Hepatocyte (in vitro differentiated cells): ENCODE measurements at places on chromosomes 1 and 21.
A peak's percentile ranks its signal among the peaks of the same experiment; 100 is the strongest.

DNA sequence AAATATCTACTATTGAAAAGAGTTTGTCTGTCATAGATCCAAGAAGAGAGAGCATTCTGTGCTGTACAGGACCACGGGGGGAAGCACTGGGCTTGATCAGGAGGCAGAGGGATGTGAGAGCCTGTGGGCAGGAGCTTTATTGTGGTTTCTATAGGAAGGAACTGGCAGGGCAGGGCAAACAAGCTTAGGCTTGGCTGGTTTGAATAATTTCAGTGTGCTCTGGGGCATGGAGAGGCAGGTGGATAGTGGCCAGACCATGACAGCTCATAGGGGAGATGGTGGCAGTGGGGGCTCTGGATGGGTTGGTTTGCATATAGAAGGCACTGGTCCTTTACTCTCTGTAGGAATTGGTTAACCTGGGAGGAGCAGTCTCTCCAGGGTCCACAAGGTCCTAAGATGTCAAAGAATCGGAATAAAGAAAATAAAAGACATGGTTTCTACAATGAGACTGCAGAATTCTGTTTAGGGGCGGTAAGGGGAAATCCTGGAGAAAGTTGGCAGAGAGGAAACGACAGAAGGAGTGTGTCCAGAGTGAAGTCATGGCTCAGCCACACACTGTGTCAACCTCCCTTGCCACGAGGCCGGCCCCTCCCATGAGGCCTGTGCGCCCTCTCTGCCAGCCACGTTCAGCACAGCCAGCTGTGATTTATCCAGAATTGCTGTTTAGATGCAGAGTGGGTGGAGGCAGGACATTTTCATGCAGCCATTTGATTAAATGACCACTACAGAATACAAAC is 81.7 kb upstream of the PGBD5 start:
- DNase-seq, result no peak

GRCh38 chr1:3593745-3594144 is 17.6 kb downstream of the MEGF6 start:
- no peak for DNase-seq

- DNase-seq, result no peak
Measured at GRCh38 chr1:72435025-72435424, 152.7 kb upstream of the NEGR1 start.

DNA sequence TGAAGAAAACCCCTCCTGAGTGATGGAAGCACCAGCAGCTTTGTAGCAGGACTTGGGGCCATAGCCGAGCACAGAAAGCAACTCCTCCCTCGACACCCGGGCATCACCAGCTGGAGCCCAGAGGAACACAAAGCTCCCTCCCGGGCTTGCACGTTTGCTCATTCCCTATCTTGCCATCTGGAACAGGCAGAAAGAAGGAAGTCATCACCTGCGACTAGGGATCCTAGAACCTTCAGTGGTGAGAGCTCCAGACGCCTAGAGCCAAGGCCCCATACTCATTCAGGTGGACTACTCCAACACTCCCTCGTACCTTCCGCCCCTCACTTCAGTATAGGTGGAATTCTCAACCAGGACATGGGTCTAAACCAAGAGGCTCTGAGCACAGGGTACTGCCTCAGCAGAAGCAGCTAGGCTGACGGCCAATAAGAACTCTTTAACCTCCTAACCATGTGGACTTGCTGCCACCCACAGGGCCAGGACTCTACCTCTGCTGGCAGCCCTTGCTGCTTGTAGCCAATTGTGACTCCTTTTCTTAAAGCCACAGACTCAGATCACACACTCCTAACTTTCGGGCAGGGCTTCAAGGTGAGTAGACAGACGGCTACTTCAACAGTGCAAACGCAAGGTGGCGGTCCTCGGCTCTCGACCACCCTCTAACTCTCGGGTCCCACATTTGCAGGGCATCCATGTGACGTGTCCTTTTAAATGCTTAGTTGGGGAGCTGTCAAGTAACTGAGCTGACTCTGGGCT is 65.4 kb downstream of the NPHP4 start:
- no peak for DNase-seq

- no peak for DNase-seq
Measured at GRCh38 chr1:236235116-236235515, 46.6 kb downstream of the ERO1B start.

DNA sequence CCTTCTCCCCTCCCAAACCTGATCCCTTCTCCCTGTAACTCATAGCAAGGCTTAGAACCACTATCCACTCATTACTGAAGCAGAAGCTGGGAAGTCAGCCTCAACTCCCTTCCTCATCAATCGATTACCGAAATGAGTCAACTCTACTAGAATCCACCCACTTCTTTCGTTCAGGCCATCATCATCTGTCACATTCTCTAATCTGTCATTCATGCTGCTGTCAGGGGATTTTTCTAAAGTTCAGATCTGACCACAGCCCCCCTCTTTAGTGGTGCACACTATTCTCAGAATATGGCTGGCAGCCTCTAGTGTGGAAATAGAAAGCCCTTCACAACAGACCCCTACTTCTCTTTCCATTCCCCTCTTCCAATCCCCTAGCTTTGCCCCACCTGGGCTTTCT is 5.1 kb downstream of the NT5C1A start:
- no peak for DNase-seq

DNA sequence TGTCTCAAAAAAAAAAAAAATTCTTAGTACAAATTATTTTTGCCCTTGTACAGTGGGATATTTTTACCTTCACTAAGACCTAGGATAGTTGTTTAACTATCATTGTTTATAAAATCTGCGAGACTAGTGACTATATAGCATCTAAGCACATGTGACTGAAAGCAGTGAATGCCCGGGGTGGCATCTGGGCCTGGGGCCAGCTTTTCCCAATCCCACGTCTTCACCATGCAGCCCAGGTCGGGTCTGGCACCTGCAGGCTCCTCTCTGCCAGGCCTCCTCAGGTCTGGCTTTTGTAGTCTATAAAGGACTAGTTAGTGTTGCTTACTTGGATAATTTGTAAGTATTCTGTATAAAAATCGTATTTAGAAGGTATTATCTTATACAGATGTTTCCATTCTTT is 40.8 kb downstream of the CBS start:
- DNase-seq, result no peak

DNA sequence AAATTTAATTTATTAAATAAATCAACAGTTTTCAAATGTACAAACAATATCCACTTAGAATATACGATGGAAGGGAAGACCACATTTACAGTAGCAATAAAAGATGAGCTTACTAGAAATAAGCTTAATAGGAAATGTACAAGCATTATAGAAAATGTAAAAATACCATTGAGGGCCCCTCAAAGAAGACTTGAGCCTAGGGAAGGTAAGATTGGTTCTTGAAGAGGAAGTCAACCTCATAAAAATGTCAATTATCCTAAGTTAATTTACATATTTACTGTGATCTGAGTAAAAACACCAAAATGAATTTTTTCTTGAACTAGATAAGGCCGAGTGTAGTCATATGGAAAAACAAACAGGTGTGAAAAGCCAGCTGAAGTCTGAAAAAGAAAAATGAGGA is 39.7 kb upstream of the TRIM67 start:
- DNase-seq, result no peak

- no peak for DNase-seq
Measured at GRCh38 chr1:205214756-205215155, 3.3 kb upstream of the DSTYK start.

- no peak for DNase-seq
Measured at GRCh38 chr1:58861506-58861905, 77.7 kb upstream of the JUN start.

- DNase-seq, result peak; percentile 77
Measured at GRCh38 chr21:42513151-42513984, at the start of gene SLC37A1. Gene SLC37A1, plus strand, starts transcription at chr21:42513852. Its CDS starts 4,603 bp downstream, at chr21:42518455.

DNA sequence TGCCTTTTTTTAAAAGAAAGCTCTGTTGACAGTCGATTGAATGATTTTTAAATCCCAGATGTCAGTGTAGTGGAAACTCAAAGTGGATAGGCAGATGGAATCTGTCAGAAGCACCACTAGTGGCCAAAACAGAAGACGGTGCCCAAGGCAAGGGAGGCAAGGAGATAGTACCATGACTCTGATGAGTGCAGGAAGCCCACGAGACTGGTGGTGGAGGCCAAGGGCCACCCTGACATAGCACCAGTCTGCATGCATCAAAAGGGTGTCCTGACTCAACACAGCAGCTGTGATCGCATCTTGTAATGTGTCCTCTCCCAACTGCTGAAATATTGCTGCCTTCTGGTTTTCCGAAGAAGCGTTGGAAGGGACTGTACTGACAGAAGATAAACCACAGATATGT is 124.1 kb upstream of the PAPPA2 start:
- no peak for DNase-seq

GRCh38 chr1:19212167-19212566 is 2.1 kb upstream of the UBR4 start:
- DNase-seq, result no peak

DNA sequence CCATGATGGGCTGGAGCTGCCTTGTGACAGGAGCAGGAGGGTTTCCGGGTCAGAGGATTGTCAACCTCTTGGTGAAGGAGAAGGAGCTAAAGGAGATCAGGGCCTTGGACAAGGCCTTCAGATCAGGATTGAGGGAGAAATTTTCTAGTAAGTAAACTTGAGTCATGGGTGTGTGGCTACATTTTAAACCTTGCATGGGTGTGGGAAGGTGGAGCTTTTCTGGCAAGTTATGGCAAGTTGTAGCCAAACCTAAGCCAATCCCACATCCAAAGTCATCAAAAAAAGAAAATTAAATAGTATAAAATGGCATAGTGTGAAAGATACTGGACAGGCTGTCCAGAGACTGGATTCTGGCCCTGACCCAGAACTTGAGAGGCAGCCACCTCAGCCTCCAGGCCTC is 39.8 kb upstream of the HSD3B1 start:
- no peak for DNase-seq

- DNase-seq, result no peak
Measured at GRCh38 chr1:87791931-87792740, 463.5 kb downstream of the LMO4 start.

GRCh38 chr21:31902438-31902837 is 29.6 kb downstream of the HUNK start:
- no peak for DNase-seq

GRCh38 chr1:235907897-235908240 is 41.2 kb upstream of the LYST start:
- no peak for DNase-seq

- no peak for DNase-seq
Measured at GRCh38 chr21:43847301-43847700, 17.7 kb upstream of the AGPAT3 start.

GRCh38 chr1:231636157-231636556 is 9.6 kb downstream of the DISC1 start:
- peak; percentile 28 for DNase-seq

GRCh38 chr1:21291184-21291583 is 921 bp upstream of the ECE1 start:
- no peak for DNase-seq

DNA sequence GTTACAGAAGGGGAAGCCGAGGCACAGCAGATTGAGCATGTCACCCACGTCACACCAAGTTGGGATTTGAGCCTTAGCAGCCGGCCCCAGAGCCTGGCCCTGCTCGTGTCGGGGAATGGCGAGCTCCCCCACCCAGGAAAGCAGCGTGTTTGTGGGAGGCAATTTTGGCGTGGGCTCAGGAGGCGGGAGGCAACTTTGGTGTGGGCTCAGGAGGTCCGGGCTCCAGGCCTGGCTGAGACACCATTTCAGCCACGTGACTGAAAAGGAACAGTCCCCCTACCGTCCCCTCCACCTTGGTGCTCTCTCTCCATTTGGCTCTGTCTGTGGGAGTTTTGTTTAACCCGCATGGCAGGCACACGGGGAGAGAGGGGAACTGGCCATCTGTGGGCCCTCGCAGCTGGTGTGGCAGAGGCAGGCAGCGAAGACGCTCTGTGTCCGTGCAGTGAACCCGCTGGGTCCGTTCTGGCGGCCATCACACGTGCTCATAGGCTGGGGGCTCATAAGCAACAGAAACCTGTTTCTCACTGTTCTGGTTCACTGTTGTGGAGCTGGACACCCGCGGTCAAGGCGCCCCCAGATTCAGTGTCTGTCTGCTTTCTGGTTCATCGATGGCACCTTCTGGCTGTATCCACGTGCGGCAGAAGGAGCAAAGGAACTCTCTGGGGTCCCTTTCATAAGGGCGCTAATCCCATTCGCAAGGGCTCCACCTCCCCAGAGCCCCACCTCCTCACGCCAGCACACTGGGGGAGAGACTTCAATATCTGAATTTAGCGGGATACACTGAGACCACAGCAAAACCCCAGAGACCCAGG is 110.2 kb downstream of the CRYAA start:
- DNase-seq, result no peak

- DNase-seq, result no peak
Measured at GRCh38 chr1:171868217-171868803, 27.0 kb downstream of the DNM3 start.

GRCh38 chr21:44951186-44951915 is 11.5 kb downstream of the SLX9 start:
- no peak for DNase-seq

DNA sequence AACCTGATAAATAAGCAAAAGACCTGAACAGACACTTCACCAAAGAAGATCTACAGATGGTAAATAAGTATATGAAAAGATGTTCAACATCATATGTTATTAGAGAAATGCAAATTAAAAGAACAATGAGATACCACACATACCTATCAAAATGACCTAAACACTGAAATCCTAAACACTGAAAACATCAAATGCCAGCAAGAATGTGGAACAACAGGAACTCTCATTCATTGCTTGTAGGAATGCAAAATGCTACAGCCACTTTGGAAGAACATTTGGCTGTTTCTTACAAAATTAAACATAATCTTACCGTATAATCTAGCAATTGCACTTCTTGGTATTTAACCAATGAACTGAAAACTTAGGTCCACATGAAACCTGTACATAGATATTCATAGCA is 14.9 kb upstream of the PIGK start:
- no peak for DNase-seq

DNA sequence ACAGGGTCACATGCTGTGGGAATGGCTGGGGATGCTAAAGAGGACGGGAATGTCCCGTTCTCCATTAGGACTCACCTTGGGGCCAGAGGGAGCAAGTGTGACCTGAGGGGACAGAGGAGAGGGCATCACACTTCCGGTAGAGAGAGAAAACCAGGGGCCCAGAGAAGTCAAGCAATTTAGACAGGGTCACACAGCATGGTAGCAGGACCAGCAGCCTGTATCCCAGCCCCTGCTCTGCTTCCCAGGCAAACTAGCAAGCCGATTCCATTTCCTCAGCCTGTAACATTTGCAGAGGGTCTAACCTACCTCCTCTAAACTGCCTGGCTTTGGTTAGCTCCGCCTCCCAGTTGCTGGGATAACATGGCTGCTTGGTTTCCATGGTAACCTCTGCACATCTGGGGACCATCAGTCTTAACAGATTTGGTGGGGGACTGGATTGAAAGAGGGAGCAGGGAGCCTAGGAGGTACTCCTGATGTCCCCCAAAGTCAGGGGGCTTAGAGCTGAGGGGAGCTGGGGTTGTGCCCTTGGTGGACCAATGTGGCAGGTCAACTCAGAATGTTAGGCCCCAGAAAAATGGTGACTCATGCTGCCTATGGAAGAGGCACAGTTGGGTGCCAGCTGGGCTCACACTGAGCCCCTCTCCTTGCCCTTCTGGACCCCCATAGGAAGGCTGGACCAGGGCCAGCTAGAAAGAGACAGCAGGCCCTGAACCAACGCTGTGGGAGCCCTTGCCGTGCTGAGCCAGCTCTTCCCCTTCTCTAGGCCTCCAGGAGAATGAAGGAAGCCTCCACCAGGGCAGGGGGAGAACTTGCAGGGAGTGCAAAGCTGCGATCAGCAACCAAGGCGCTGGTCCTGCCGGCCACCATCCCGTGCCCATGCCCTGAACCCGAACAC is 9.5 kb downstream of the COL16A1 start:
- no peak for DNase-seq

- no peak for DNase-seq
Measured at GRCh38 chr1:9503001-9503675, 36.1 kb upstream of the SLC25A33 start.

GRCh38 chr21:37375866-37376574 is 9.4 kb downstream of the DYRK1A start:
- DNase-seq, result no peak

- DNase-seq, result no peak
Measured at GRCh38 chr1:225772848-225773247, 4.8 kb upstream of the SRP9 start.
